ENCODE measurements at places on chromosomes 6 and 20. TPM values are rescaled to one million over a fixed set of nuclear protein-coding genes. Genes with fewer than 3 reads are reported as not detected.

GRCh38 chr20:4342609-4343008 is 327.3 kb upstream of the RNF24 start:
- no peak for DNase-seq

DNA sequence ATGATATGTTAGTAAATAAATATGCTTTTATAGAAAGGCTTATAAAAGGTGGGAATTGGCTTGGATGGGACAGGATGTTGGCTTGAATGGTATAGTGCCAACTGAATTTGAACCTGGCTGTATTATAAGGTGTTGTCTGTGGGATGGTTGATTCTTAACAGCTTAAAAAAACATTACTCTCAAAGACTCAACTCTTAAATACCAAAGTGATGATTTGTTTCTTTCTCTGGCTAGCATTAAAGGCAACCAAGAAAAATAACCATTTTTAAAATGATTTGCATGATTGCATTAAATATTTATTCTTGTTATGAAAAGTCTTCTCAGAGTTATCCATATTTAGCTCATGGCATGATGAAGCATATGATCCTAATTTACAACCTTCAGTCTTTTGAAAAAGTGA is 216.2 kb downstream of the RIMS1 start:
- DNase-seq: no peak

GRCh38 chr6:32081168-32081990 is 27.8 kb downstream of the TNXB start:
- DNase-seq: peak; percentile 40

DNA sequence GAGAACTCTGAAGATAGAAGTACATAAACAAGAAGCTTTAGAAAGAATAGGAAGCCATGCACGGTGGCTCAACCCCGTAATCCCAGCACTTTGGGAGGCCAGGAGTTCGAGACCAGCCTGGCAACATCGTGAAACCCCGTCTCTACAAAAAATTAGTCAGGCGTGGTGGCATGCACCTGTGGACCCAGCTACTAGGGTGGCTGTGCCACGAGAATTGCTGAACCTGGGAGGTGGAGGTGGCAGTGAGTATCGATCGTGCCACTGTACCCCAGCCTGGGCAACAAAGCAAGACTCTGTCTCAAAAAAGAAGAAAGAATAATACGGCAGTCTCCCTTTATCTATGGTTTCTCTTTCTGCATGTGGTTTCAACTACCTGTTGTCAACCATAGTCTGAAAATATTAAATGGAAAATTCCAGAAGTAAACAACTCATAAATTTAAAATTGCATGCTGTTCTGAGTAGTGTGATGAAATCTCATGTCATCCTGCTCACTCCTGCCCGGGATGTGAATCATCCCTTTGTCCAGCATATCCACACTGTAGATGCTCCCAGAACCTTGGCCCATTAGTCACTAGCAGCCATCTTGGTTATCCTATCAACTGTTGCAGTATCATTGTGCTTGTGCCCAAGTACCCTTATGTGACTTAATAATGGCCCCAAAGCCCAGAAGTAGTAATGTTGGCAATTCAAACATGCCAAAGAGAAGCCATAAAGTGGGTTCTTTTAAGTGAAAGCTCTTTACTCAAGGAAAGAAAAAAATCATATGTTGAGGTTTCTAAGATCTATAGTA is 22.1 kb downstream of the DEK start:
- no peak for DNase-seq

- no peak for DNase-seq
These were observed 580.3 kb upstream of the ADGRB3 start for GRCh38 chr6:68054756-68055155.

- no peak for DNase-seq
These were observed 28.8 kb downstream of the MAP7 start for GRCh38 chr6:136521427-136521826.

GRCh38 chr6:145075425-145075824 is 659.9 kb downstream of the EPM2A start:
- no peak for DNase-seq

GRCh38 chr6:113385020-113385431 is 472.1 kb upstream of the MARCKS start:
- no peak for DNase-seq

DNA sequence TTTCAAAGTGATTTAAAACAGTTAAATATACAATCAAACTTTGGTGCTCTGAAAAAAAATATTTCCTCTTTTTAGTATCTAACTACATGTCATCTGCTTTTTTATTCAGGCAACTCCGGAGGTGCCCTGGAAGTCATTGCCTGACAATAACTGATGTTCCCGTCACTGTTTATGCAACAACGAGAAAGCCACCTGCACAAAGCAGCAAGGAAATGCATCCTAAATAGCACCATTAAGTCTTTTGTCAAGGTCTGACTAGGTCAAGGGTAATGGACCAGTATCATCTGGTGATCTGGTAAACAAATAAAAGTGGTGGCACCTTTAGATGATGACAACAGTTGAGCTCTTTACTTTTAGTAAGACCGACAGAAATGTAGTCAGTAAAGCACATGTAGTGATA is 13.2 kb downstream of the FAM229B start:
- DNase-seq: no peak

DNA sequence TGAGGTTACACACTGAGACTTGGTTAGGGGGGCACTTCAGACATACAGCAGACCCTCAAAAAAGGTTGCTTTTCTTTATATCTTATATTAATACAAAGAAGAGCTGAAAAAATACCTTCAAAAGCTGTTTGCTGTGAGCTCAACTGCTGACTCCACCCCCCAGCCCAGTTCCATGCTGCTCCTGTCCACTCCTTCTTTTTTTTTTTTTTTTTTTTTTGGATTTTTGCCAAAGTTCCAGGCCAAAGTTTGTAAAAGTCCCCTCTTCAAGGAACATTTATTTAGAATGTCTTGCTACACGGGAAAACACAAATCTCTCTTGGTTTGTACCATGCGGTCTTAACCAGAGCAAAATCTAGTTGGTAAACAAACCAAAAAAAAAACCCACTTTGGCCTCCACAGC is 85.3 kb upstream of the AKAP12 start:
- DNase-seq: no peak

DNA sequence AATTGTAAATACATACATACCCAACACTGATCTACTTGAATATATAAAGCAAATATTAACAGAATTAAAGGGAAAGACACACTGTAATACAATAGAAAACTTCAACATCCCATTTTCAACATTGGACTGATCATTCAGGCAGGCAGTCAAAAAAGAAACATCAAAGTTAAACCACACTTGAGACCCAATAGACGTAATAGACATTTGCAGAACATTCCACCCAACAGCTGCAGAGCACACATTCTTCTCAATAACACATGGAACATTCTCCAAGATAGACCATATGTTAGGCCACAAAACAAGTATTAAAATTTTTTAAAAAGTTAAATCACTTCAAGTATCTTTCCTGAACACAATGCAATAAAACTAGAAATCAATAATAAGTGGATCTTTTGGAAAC is 698.2 kb downstream of the COL12A1 start:
- DNase-seq: no peak

DNA sequence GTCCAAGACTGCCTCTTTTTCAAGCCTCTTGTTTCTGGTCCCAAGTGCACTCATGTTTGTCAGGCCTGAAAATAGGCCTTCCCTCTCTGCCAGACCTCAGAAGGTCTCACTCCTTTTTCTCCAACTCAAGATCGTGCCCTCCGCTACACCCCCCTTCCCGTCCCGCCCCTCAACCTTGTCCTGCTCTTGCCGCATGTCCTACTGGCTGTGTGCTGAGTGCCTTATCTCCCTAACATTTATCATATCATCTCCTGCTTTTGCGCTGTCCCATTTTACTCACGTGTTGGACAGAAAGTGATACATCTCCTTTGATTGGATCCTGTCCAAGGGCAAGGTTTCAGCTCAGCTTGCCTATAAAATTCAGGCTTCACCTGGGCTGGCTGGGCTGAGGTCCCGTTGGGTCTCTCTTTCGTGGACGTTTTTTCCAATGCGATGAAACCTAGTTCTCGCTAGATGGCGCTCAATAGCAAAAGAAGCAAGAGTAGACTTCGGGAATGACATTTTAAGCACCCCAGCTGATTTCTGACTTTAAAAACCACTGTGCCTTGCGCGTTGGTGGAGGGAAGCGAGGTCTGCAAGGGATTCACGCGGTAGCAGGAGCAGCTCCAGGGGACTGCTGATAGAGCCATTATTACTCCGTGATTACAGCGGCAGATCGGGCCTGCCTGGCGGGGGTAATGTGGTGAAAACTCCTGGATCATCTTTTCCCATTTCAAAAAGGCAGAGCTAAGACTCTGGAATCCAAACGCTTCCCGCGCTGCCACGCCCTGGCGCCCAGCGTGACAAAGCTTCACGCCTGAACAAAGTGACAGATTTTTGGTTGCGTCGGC is 137.6 kb downstream of the IMPG1 start:
- no peak for DNase-seq

DNA sequence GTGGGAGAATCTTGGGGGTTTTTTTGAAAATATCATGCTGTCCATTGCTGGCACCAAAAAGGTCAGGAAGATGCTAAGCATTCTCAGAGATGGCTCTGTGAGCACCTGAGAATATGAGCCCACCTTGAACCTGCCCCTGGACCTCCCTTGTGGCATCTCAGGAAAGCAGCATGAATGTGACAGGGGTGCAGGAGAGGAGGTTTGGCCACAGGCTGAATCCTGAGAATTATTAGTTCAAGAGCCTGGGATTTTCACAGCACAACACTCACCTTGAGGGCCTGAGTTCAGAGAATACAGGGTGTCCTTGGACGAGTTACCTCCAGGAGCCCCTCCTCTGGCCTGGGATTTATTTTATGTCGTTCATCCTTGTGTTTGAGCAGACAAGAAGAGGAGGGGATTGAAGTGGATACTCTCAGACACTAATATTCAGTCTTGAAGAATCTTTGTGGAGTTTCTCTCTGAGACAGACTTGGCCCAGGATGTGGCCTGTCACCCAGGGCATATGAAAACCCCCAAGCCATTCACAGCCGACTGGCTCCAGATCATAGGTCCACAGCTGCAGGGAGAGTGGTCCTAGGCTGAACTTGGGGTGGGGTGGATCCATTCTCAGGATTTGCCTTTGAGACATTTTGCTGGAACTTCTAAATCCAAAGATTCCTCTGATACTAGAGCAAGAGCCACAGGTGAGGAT is 390.8 kb downstream of the RNGTT start:
- DNase-seq: no peak

DNA sequence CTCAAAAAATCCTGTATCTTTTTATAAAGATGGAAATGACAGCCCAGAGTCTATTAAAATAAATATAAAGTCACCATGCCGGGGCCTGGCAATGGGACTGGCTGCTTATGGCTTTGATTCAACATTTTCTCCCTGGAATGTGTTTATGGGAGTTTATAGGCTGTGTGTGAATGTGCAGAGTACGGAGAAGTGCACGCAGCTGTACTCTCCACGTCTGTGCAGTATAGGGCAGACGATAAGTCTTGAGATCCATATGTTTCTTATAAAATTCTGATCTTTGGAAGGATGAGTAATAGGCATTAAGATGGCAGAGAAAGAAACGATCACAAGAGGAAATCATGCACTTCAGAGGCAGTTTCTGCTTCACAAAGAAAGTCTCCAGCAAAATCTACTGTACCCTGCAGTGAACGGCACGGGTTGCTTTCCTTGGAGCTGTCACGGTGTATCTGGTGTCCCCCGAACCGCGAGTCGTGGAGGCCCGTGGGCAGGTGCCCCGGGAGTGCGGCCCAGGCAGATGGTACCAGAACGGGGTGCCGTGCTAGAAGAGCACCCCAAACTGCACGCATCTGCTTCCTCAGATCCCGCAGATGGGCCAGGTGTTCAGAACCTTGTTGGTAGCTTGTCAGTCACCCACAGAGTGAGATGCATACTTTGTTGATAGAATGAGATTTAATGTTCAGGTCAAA is 382.5 kb downstream of the TAF4 start:
- no peak for DNase-seq

DNA sequence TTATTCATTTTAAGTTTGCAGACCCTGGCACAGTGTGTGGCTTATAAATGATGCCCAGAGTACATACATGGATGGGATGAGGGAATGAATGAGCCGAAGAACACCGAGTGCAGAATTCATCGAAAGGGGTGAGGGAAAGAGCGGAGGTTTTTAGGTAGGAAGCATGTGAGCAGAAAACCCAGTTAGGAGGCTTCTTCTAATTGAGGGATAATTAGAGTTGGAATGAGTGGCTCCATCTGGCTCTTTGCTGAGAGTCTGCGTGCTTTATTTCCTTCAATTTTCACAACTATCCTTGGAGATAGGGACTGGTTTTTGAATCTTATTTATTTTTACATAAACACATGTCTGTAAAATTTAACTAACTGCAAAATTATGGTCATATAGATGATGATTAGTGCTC is 150.7 kb downstream of the DOK5 start:
- no peak for DNase-seq

GRCh38 chr6:39698789-39699188 is 26.4 kb downstream of the KIF6 start:
- DNase-seq: no peak

ZSCAN26 gene
- 25.7 TPM for total RNA-seq

TBXT gene
- total RNA-seq: not detected

DNA sequence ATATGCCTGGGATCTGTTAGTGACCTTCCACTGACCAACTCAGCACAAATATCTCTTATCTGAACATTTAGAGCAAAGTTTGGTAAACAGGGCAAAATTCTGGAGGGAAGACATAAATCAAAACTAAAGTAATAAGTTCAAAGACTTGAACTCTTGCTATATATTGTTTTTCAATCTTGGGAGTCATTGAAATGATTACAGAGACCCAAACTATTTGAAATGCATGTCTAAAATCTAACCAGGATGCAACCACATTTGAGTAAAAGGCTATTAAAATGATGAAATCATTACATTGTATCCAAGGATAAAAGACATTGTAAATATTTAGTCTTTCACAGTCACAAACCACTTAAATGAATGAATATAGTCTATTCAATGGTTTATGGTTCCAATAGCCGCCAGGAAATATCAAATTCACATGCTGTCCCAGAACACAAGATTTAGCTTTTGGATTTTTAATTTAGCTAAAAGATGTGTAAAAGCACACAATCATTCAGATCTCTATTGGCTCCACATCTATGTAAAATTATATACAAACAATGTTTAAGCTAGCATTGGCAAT is 256.6 kb upstream of the EPHA7 start:
- no peak for DNase-seq

DNA sequence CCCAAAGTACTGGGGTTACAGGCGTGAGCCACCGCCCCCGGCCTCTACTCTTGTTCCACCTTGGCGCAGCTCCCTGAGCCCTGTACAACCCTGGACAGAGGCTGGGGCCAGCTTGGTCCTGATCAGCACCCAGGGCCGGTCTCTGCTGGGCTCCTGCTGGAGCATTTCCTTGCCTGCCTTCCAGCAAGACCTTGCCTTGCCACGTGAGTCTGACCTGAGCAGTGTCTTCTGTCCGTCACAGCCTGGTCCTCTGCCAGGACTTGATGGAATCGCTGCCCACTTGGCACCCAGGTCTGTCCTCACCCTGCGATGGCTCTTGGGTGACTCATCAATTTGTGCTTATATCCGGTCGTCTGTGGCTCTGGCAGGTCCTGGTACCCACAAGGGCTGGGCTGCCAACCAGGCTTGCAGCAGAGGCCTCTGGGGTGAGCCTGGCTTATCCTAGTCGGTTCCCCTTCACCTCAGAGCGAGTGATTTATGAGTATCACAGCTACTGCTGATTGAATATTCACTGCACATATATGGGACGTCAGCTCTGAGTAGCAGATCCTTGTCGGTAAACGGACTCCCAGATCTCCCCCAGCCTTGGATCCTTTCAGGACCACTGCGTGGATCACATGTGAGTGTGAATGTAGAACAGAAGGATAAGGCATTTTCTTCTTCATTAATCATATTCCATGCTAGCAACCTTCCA is 10.1 kb upstream of the SULF2 start:
- DNase-seq: peak; percentile 56
